CD4-positive, alpha-beta memory T cell (primary cell): ENCODE measurements at places on chromosomes 12 and 14.

GRCh38 chr12:43444940-43445564 is 107.0 kb downstream of the ADAMTS20 start:
- peak; percentile 20 for DNase-seq

DNA sequence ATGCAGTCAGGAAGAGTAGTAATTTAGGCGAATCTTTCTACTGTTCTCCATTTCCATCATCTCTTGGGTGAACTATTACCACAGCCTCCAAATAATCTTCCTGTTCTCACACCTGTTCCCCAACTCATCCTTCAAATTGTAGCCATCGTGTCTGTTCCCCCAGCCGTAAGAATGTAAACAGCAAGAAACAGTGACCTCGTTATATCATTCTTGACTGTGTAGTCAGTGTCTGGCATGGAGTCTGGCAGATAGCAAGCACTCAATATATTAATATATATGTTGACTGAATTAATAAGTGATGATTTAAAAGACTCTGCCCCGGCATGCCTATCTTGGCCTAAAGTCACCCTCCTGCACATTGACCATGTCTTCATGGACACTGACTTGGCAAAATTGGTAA is 20.3 kb downstream of the PDE6H start:
- DNase-seq = no peak

- DNase-seq = no peak
Measured at GRCh38 chr12:94204499-94205247, 56.3 kb downstream of the PLXNC1 start.

GRCh38 chr14:104285508-104285840 is 147.1 kb downstream of the KIF26A start:
- no peak for DNase-seq

DNA sequence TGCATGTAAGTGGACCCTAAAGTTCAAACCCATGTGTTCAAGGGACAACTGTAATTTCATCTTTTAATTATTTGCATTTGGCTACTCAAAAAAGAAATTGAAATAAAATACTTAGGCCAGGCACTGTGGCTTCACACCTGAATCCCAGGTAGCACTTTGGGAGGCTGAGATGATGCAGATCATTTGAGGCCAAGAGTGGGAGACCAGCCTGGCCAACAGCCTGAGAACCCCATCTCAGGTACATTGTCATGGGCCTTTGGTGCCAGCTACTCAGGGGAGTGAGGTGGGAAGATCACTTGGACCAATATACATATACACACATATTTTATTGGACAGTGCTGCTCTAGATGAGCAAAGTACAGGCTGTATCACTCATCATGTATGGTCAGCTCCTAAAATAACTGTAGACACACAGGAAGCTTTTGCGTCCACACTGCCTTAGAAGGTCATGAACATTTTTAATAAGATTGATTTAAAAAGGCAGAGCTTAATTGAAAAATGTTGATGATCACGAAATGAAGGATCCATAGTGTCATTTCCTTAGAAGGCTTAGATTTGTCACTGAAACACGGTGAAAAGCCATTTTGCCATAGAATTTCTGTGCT is 2.5 kb upstream of the ZCCHC8 start:
- DNase-seq = no peak

GRCh38 chr14:99752486-99753121 is 40.6 kb upstream of the EML1 start:
- DNase-seq = no peak

- peak; percentile 3 for DNase-seq
Measured at GRCh38 chr12:62123721-62124203, 136.4 kb upstream of the USP15 start.

DNA sequence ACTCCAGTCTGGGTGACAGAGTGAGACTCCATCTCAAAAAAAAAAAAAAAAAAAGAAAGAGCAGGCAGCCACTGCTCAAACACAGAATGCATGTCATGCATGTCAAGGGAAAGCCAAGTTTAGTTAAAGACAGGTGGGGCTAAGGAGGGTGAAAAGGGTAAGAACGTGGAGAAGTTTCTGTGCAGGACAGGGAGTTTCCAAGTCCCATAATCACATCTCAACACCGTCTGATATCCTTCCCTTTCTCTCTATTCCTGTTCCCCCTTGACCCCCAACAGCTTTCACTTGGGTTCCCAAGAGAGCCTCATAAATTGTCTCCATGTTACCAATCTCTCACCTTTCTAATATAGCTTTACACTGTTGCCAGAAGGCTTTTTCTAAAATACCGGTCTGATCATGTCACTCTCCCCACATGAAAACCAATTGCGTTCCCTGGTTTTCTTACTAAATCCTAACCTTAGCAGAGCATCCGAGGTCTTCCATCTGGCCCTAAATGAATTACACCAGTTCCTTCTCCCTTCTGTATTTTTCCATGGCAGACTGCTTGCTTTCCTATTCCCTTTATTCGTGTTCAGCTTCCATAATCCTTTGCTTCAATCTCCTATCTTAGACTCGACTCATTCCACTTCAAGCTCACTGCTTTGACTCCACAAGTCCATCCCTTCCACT is 37.0 kb downstream of the LIMA1 start:
- no peak for DNase-seq

- no peak for DNase-seq
Measured at GRCh38 chr14:61342932-61343331, 21.6 kb downstream of the PRKCH start.

DNA sequence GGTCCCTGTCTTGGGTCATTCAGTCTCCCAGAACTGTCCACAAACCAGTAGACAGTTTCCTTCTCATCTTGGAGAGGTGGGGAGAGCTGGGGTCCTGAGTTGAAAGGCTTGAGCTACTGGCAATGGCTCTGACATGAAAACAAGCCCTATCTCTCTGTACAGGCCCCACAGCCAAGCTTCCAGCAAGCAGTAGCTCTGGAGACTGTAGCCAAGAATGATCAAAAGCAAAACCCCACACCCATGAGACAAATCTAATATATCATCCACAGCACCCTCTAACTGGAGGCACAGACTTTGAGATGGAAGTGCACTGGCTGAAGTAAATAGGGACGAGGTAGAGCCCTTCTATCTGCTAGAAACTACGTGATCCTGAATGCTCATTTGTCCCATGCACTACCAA is 40.9 kb downstream of the RERG start:
- no peak for DNase-seq

GRCh38 chr14:86430853-86431252 is 900.9 kb downstream of the FLRT2 start:
- DNase-seq = no peak

- DNase-seq = no peak
Measured at GRCh38 chr12:67042697-67043131, 226.4 kb upstream of the CAND1 start.

- DNase-seq = no peak
Measured at GRCh38 chr14:77046721-77047120, 18.2 kb upstream of the IRF2BPL start.

DNA sequence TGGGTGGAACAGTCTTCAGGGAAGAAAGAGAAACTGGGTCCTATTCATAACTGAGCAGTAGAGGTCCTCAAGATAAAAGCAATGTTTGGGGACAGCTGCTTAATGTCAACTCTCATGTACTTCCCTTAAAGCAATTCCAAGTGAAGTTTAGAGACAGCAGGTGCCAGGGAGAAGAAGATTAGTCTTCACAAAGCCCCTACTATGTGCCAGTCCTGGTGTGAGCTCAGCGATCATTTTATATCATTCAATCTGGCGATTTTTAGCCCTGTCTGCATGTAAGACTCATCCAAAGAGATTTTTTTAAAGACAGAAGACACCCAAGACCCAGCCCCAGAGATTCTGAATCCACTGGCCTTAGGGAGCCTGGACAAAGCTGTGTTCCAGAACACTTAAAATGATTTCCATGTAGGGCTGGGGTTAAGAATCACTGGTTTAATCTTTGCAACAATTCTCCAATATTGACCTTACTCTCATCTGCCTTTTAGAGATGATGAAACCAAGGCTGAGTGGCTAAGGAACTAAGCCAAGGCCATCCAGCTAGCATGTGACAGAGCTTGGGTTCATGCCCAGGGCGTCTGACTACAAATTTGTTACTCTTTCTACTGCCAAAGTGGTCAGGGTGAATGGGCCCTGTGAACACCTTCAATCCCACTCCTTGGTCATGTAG is 404.5 kb upstream of the TBX3 start:
- no peak for DNase-seq

DNA sequence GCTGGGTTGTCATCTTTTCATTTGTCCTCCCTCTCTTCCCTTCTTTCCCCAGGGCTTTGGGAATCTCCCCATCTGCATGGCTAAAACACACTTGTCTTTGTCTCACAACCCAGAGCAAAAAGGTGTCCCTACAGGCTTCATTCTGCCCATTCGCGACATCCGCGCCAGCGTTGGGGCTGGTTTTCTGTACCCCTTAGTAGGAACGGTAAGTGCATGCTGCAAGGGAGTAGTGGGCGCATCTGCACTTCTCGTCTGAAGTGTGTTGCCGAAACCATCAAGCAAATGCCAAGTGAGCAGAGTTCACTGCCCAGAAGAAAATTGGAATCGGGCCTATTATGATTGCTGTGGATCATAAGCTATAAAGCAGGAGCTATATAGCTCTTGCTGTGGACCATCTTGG is 10.6 kb upstream of the AKAP5 start:
- DNase-seq = no peak

DNA sequence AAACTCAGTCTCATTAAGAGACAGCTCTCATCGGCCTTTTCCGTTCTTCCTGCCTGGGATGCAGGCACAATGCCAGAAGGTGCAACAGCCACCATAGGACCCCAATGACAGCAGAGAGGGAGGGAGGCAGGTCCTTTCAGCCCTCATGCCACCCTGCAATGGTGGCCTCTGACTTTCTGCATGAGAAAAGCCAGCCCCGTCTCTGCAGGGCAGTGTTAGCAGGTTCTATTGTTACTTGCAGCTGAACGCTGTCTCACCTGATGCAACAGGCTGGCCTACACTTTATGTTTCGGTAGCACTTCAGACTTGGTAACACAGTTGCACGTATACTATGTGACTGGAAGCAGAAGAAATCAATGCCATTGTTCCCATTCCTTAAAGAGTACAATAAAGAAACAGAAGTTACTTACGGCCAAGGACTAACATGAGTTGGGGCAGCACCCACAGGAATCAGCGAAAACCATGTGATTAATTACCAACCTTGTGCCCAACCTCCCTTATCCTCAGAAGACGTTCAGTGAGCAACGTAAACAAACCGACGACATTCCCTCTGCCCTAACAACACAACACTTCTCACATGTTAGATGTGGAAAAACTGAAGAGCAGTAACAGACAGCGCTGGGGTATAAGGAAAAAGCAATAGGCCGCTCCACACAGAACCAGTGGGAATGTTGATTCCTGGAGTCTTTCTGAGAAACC is 102.1 kb downstream of the RIMBP2 start:
- no peak for DNase-seq

DNA sequence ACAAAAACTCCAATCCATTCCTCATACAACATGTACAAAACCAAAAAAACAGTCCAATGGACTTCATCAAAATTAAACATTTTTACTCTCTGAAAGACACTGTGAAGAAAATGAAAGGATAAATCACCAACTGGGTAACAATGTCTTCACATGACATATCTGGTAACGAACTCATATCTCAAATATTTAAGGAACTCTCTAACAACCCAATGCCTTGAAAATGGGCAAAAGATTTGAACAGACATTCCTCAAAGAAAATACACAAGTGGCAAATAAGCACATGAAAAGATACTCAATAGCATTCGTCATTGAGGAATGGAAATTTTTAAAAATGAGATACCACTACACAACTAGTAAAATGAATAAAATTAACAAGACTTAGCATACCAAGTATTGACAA is 198.7 kb upstream of the RASSF8 start:
- DNase-seq = no peak

DNA sequence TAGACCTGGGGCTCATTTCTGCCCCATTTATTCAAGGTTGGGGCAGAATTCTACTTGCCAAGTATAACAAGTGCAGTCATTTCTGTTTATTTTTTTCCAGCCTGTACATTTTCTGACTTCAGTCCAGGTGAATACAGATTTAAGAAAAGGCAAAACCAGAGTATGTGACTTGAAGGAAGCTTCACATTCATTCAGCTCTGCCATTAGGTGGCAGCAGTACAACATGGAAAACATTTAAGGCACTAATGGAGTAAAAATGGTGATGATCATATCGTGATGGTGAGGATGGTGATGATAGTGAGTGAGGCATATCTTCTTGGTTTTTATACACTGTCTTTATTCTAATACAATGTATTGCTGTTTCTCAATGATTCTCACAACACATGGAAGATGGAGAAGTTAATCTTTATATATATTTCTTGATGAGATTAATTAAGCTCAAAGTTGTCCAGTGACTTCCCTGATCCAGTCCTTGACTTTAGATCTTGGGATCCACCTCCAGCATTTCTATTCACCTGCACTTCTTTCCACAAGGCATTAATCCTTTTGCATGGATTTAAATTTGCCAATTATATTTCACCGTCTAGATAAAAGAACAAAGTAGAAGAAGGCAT is 176.7 kb upstream of the SEL1L start:
- no peak for DNase-seq

DNA sequence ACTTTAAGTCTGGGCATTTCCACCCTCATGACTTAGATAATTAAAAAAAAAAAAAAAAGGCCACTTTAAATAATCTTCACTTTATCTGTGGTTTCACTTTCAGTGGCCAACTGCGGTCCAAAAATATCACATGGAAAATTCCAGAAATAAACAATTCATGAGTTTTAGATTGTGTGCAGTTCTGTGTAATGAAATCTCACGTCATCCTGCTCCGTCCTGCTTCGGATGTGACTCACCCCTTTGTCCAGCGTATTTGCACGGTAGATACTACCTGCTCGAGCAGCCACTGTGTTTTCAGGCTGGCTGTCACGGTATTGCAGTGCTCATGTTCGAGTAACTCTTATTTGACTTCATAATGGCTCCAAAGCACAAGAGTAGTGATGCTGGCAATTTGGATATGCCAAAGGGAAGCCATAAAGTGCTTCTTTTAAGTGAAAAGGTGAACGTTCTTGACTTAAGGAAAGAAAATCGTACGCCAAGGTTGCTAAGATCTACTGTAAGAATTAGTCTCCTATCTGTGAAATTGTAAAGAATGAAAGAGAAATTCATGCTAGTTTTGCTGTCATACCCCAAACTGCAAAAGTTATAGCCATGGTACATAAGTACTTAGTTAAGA is 2.4 kb downstream of the E2F7 start:
- DNase-seq = no peak

DNA sequence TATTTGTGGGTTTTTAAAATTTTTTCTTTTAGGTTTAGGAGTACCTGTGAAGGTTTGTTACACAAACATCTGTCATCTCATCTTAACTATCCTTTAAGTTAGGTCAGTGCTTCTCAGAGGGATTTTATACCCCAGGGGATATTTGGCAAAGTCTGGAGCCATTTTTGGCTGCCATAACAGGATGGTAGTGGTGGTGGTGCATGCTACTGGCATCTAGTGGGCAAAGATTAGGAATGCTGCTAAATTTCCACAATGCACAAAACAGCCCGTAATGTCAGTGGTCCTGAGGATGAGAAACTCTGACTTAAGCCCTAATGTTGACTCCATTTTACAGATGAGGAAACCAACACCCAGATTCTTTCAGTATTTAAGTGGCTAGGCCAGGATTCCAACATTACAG is 85.2 kb upstream of the MYF6 start:
- DNase-seq = no peak

- no peak for DNase-seq
Measured at GRCh38 chr12:49349266-49349665, 2.6 kb downstream of the DNAJC22 start.

GRCh38 chr12:121858662-121859572 is at the start of gene HPD:
TSS of gene HPD (minus strand) at chr12:121858859. CDS start at chr12:121858823, 36 bp downstream.
- no peak for DNase-seq

GRCh38 chr14:86779416-86779815 is 1213.6 kb downstream of the GALC start:
- DNase-seq = no peak

- no peak for DNase-seq
Measured at GRCh38 chr12:76337583-76337982, 10.6 kb downstream of the BBS10 start.

- no peak for DNase-seq
Measured at GRCh38 chr12:65952737-65953209, 128.5 kb downstream of the HMGA2 start.
